Cerebellar nuclear complex (tissue), 1 donor: ENCODE measurements at places on chromosomes 13 and 19.

DNA sequence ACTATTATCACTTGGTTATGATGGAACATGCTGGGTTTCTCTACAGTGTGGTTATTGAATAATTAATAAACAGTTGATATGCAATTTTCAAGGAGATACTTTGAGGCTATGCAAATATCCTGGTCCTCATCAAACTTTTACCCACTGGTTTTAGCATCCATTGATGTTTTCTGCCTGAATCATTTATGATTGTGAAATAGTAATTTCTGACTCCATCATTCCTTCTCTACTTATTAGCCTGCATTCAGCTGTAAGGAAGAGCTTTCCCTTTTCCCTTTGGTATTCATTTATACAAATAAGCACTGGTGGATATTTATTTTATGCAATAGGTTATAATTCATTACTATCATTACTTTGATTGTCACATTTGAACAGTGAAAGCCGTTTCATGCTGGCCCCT lies 13.9 kb upstream of the DNAJC15 start:
- no peak for DNase-seq

- DNase-seq = no peak
Measured at GRCh38 chr19:21566073-21566472, 60.7 kb downstream of the ZNF429 start.

DNA sequence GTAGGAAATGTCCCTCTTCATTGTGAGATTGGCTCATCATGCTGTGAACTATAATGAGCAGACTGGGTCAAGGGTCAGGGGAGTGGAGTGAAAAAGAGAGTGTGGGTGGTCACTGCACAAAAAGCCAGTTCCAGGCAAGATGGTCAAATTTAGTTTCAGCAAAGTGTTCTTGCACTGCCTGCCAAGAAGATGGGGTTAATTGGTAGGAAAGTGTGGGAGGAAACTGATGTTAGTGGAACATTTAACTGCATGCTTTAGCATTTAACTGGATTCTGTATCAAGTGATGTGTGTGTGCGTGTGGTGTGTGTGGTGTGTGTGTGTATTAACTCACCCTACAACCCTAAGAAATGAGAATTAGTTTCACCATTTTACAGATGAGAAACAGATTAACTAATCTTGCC lies 131.6 kb downstream of the COG6 start:
- DNase-seq = no peak

GRCh38 chr13:95530178-95530577 lies 22.3 kb upstream of the CLDN10 start:
- no peak for DNase-seq

- no peak for DNase-seq
Measured at GRCh38 chr13:59701261-59701660, 462.5 kb downstream of the DIAPH3 start.

- DNase-seq = no peak
Measured at GRCh38 chr19:45403781-45404556, 900 bp downstream of the PPP1R13L start.

GRCh38 chr19:48755084-48755641 lies at the start of gene FGF21:
Gene FGF21, plus strand, starts transcription at chr19:48755524. Its CDS starts 713 bp downstream, at chr19:48756237.
- DNase-seq = no peak

DNA sequence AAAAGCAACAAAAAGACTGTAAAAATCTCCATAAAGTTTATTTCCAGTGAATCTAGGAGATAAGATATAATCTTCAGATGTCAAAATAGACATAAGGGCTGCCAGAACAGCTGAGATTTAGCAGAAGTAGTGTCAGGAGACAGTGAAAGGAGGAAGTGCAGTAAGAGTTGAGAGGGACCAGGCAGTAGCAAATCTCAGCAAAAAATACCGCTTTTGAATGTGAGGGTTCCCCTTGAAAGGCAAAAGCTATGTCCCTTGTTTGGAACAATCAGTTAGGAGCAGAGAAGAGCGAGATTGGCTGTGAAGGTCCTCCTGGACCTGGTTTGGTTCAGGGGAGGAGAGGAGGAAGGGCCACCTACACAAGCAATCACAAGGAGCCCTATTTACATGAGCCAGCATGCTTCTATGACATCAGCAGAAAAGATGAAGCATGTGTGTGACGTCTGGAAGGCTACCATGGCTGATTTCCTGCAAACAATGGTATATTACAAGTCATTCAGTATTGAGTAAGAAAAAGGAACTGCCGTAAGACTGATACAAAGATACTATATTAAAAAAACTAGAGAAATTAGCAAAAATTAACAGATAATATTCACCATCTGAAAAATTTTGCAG lies 98.9 kb upstream of the SIAH3 start:
- no peak for DNase-seq

- DNase-seq = no peak
Measured at GRCh38 chr13:96185818-96186217, 95.9 kb downstream of the HS6ST3 start.

- no peak for DNase-seq
Measured at GRCh38 chr19:8457827-8458226, 13.1 kb downstream of the HNRNPM start.

- DNase-seq = no peak
Measured at GRCh38 chr13:93558637-93559036, 332.0 kb downstream of the GPC6 start.

GRCh38 chr13:40273253-40274025 lies 393.0 kb downstream of the FOXO1 start:
- DNase-seq = no peak

DNA sequence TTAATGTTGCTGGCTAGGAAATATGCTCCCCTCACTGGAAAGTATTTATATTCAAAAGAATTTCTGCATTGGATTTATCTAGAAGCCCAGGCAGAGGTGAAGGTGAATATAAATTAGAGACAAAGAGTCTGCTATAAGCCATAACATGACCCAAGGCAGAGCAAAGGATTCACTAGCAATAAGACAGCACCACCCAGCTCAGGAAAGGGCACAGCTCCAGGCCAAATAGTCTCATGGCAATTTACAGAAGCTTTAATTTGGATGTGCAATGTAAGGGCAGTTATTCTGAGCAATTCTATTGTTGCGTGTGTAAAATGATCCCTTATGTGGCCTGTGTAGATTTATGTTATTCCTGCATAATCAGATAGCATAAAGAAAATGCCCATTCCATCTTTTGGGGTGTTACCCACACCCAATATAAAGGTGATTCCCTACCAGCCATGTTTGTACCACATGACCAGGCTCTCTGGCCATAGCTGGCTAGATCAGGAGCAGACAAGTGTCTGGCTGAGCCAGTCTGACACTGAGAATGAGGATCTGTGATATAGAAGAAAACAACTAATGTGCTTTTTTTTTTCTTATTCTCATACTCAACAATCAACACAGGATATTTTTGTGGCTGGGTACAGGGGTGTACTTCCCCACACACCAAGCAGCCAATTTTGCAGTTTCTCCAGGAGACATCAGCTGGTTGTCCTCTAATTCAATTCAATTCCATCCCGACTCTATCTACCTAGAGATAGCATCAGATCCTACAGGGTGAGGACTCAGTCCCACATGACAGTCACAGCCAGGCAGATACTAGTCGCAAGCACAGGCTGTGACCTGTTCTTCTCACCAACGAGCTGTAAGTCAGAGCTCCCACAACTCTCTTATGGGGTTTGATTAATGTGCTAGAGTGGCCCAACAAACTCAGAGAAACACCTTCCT lies 181.4 kb downstream of the KCTD15 start:
- DNase-seq = no peak

- no peak for DNase-seq
Measured at GRCh38 chr13:50677687-50678463, 165.6 kb downstream of the DLEU7 start.

DNA sequence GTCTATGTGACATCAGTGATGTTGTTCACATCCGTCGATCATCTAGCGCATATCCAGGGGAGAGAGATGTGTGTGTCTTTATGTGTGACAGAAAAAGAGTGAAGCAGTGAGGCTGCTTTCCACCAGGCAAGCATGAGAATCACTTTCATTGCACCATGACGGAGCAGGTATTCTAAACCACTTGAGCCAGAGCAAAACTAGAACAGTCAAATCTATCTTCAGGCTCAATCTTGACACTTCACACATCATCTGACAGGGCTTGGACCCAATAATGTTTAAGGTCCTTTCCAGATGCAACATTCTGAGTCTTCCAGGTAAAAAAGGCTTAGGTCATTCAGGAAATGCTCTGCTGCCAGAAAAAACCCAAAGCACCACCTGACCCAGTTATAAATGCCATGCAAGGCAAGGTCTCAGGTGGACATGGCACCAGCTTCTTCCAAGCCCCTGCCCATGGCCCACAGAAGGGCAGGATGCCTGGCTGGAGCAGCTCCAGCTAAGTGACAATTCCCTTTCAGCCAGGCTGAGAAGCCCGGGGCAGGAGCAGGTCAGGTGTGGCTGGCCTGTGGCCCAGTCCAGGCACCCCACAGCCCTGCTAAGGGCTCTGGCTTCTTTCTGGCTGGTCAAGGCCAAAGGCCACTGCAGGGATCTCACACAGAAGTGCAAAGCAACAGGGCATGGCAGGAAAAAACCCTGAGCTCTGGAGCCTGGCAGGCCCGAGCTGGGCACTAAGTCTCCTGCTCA lies 5.0 kb downstream of the ELAVL1 start:
- DNase-seq = no peak

DNA sequence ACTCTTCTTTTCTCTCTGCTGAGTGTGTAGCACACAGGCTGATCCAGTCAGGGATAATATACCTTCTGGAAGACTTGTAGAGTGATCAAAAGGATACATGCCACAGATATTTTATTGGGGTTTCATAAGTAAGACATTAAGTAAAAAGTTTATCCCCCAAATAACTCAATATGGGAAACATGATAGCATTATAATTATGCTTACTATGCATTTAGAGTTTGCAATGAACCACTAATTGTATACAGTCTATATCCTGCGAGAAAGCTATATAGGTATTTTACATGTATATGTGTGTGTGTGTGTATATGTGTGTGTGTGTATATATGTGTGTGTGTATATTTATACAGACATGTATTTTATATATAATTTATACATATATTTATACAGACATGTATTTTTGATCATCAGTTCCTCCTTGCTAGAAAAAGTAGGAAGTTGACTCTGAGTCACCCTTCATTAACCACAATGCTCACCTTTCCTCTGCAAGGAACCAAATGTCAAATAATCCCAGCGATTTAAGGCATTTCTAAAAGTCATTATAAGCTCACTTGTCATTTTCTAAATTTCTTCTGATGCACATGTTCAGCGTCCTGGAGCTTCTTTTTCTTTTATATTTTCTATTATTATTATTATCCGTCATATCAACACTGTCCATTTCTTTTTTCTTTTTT lies 312.5 kb upstream of the OBI1 start:
- DNase-seq = no peak
